IPS DF 6.9 (cell line): ENCODE measurements at places on chromosomes 5 and 9.

GRCh38 chr9:126038790-126039189, 287.8 kb upstream of the MVB12B start:
- no peak for DNase-seq

DNA sequence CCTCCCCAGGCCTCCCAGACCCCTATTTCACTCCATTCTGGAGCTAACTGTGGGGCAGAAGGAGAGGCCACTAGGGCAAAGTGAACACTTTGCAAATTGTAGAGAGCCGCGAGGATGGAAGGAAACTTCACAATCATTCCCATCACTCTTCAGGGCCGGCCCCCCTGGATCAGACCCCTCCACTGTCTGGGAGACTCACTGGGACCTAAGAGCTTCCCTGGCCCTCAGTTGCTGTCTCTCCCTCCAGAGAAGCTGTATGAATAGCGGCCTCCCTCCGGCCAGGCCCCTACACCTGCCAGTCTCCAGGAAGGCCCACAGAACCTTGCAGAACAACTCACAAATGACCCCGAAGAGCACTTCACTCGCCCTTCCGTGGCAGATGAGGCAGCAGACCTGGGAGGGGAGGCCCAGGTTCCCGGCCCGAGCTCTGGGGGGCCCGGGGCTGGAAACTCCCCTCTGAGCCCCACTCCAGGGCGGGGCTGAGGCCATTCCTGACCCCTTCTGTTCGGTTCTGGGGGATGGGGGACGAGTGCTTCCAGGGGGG, 141.9 kb upstream of the IER5L start:
- no peak for DNase-seq

DNA sequence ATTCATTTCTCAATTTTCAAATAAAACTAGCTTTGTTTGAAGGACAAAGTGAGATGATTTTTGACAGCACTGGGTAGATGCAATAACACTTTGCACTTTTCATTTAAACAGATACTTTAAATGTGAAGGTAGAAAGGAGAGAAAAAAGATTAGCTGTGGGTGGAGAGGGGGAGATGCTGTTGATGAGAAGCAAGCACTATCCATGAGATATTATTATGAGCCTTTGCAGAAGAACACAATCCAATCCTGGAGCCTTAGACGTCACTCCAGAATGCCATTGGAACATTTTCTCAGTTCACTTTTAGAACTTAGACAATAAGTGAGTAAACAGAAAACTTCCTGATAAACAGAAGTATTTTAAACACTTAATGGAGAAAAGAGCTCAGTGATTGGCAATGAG, 351.1 kb downstream of the ARHGEF28 start:
- no peak for DNase-seq

DNA sequence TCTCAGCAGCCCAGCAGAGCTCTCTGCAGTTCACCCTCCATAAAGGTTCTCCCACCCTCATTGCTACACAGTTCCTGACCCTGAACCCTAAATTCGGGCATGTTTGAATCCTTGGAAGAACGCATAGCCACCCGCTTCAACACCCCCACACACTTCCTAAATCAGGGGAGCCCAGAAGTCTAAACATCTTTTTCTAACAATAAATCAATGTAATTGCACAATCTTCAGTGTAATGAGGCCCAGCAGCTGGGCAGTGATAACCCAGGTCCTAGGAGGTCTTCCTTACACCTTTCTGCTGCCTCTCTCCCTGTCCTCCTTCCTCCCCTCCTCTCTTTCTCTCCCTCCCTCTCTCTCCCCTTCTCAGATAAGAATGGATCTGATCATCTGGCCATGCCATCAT, 88.0 kb downstream of the IRX2 start:
- no peak for DNase-seq

DNA sequence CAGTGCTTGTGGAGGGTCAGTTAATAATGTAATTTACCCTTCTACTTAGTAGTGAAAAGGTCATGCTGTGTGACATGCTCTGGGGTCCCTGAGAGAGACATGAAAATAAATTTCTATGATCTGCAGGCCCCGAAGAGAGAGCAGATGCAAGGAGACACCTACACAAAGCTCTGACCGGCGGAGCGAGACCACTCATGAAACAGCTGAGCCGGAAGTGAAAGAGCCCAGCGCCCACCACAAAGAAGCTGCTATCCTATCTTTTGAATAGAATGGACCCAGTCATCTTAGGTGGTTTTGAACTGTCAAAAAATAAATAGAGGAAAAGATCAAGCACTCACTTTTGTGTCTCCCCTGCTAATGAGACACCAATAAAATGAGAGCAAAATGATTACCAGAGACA, 190.0 kb downstream of the MED10 start:
- DNase-seq: no peak

DNA sequence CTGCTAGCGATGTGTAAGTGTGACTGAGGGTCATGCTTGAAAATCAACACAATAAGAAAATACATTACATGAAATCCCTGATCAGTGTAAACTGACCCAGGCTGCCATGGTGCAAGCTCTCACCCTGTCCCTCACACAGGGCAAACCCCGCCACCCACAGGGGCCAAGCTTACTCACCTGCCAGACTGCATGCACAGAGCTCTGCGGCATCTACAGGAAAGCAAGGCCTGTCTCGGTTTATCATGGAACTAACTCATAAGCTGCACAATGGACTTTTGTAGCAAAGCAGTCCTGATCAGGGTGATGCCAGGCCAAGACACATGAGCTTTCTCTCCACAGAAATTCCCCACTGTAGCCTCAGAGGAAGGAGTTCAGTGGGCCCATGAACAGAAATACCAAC, 9.7 kb downstream of the IPPK start:
- DNase-seq: no peak

DNA sequence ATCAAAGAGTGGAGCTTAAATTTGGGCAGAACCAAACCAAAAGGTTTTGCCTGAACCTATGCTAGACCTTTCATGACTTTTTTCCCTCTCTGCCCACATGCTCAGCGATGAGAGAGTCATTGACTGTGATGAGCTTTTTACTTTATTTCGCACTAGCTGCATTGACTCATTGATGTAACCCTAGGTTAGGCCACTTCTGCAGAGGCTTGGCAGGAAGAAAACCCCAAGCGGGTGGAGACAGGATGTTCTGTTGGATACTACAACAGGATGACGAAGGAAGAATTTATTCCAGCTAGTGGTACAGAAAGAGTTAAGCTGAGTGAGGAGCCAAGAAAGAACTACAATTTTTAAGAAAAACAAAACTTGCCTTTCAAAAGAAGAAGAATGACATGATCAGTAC, 18.4 kb downstream of the AGXT2 start:
- no peak for DNase-seq
